ENCODE measurements at places on chromosomes 6 and 20.

GRCh38 chr20:32440069-32440757 lies 82.1 kb downstream of the ASXL1 start:
- no peak for DNase-seq

DNA sequence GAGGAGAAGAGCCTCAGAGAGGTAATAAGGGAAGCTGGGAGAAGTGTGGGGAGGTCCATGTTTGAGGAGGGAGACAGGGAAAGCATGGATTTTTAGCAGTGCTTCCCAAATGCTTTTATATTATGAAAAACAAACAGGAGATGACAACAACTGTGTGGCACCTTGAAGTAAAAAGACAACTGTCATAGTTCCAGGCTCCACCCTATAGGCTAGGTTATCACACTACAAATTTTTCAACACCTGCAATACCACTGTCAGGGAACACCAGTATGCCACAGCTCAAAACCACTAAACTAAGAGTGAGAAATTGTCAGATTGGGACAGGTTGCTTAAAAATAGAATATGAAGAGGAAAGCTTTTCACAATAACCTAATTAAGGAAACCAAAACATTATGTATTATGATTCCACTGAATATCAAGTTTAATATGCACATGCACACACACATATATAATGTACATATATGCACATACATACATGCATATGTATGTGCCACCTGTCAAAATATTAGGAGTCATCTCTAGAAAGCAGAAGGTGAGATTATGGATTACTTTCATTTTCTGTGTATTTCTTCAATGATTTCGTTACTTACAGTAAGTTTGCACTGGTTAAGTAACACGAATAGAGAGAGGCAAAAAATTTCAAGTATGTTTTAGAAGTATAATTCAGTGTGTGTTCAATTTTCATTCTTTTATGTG lies 261.2 kb downstream of the PTPRK start:
- no peak for DNase-seq

GRCh38 chr6:28929887-28930620 lies 6.3 kb upstream of the TRIM27 start:
- no peak for DNase-seq

- no peak for DNase-seq
These were observed 174.8 kb downstream of the SASH1 start for GRCh38 chr6:148517470-148517869.

DNA sequence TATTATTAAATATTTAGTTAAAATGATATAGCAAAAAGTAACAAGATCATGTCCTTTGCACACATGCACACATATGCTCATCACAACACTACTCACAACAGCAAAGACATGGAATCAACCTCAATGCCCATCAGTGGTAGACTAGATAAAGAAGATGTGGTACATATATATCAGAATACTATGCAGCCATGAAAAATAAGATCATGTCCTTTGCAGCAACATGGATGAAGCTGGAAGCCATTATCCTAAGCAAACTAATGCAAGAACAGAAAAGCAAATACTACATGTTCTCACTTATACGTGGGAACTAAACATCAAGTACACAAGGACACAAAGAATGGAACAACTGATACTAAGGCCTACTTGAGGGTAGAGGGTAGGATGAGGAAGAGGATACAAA lies 14.3 kb downstream of the AK9 start:
- no peak for DNase-seq

DNA sequence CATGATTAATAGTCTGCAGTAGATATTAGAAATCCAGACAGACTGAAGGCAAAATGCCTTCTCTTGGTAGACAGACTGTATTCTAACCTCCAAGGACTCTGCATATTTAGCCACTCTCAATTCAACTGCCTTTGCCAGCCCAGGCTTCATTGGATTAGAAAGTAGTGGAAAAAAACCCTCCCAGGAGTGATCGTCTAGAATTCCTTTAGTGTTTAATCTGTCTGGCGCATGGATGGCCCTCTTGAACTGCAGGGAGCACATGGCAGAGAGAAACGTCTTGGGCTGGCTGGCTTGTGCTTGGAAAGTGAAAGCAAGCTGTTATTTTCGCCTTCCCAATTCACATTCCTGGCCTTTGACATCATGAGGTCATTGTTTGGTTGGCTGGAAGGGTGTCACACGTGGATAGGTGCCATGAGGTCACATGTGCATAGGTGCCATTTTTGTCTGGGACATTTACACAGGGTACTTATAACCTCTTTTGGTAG lies 30.9 kb upstream of the NEDD9 start:
- no peak for DNase-seq

DNA sequence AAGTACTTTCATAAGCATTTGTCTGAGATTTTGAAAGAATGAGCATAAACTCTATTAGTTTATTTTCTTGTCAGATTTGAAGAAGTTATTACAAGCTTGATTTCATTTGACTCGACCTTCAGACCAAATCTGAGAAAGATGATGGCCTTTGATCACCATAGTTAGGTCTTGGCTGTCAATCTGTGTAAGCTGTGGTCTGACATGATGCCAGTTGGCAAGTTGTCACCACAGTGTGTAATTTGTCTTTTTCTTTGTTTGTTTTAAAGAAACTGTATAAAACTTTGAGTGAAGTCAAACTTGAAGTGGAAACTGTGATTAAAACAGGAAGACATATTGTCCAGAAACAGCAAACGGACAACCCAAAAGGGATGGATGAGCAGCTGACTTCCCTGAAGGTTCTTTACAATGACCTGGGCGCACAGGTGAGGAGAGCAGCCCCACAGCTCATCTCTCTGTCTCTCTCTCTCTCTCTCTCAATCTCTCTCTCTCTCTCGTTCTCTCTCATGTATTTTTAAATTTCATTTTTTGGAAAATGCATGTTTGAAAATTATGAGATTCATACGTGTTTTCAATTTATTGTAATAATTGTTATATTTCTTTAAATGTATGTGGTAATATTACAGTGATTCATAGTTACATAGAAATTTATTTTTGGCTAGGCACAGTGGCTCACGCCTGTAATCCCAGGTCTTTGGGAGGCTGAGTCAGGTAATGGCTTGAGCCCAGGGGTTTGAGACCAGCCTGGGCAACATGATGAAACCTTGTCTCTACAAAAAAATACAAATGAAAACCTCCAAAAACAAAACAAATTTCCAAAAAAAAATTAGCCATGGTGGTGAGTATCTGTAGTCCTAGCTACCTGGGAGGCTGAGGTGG lies 208.1 kb downstream of the UTRN start:
- DNase-seq = no peak

GRCh38 chr6:164087870-164088269 lies 673.4 kb downstream of the QKI start:
- DNase-seq = no peak

GRCh38 chr6:21847711-21848480 lies 254.3 kb downstream of the SOX4 start:
- peak; percentile 24 for DNase-seq

- DNase-seq = no peak
These were observed 25.7 kb downstream of the DST start for GRCh38 chr6:56616967-56617366.

- DNase-seq = no peak
These were observed 177.4 kb downstream of the TAF4 start for GRCh38 chr20:61888101-61888865.

GRCh38 chr20:3550837-3551236 lies 80.0 kb downstream of the ATRN start:
- no peak for DNase-seq

GRCh38 chr6:113381959-113382358 lies 475.2 kb upstream of the MARCKS start:
- DNase-seq = no peak

Measured in AG09309 (cell line).